ENCODE measurements at places on chromosomes 5 and 9. TPM values are rescaled to one million over a fixed set of nuclear protein-coding genes. Genes with fewer than 3 reads are reported as not detected.

DNA sequence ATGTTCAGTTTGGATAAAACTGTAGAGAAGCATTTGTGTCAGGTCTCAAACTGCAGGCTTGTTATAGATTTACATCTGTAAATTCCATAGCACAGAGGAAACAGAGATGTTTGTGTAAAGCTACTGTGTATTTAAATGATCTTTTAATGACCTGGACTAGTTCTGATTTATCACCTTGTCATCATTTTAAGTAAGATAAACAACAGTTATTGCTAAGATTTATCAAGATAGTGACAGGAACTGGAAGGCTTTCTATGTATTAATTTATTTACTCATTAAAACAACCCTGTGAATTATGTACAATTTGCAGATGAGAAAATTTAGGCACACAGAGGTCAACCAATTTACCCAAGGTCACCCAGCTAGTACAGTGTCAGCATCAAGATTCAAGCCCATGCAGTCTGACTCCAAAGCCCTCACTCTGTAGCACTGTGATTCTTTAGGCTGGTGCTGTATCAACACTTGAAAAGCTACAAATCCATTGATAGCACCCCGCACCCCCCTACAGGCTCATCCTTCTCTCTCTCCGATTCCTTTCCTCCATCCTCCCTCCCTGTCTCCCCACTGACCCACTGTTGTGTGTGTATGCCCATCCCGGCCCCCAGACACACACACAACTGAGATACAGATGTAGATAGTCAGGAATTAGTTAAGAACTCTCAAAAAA, 184.5 kb downstream of the FBN2 start:
- H3K4me1 ChIP-seq = peaks cover 6% of the 10 kb centered on the region
- no peak for DNase-seq
- H3K27me3 ChIP-seq = no peaks in the 10 kb centered on the region
- no peak overlapping the region for H3K4me3 ChIP-seq
- no peak overlapping the region for H3K27ac ChIP-seq

DNA sequence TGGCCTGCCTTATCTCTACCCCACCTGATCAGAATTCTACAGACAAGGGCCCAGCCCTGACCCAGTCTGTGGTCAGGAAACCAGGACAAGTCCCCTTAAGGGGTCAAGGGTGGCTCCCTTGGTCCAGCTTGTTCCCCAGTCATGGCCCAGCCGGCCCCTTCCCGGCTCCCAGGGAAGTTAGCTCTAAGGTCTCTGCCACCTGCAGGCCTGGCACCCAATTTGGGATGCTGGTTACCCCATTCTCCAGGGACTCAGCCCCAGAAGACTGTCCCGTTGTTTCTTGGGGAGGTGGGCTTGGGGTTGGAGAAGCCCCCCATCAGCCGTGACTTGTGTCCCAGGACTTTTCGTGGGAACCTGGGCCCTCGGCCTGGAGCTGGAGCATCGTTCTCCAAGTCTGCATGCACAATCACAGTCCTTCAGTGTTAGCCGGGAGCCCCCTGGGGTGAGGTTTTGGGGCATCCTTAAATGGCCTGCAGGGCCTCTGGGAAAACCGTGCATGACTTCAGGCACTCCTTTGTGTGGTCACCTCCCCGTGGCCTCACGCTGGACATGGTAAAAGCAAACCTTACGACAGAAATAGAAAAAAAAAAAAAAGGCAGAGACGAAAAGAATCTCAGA, 150.8 kb upstream of the PHYKPL start:
- H3K36me3 ChIP-seq = no peaks in the 10 kb centered on the region
- peaks cover 5% of the 10 kb centered on the region for H3K4me1 ChIP-seq
- no peak overlapping the region for H3K27ac ChIP-seq
- H3K4me3 ChIP-seq = peak overlapping the region; percentile 25

GRCh38 chr9:137427454-137428310, 4.5 kb downstream of the NOXA1 start:
- H3K27me3 ChIP-seq = no peaks in the 10 kb centered on the region
- H3K4me3 ChIP-seq = no peak overlapping the region
- H3K27ac ChIP-seq = no peak overlapping the region
- DNase-seq = no peak

DNA sequence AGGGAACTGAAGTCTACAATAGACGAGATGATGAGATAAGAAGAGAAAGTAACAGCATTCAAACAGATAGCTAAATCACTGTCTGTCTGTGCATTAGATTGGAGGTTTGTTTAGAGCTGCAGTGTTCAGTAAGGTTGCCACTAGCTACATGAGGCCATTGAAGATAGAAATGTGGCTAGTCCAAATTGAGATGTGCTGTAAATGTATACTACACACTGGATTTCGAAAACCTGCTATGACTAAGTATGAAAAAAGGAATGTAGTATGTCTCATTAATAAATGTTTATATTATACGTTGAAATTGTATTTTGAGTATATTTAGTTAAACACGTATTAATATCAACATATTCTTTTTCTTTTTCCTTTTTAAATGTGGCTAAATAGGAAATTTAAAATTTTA, 142.1 kb downstream of the XRCC4 start:
- H3K27ac ChIP-seq = no peak overlapping the region
- H3K4me3 ChIP-seq = no peak overlapping the region
- no peaks in the 10 kb centered on the region for H3K27me3 ChIP-seq
- H3K36me3 ChIP-seq = no peaks in the 10 kb centered on the region
- H3K4me1 ChIP-seq = no peaks in the 10 kb centered on the region
- no peak for DNase-seq

- no peak overlapping the region for H3K4me3 ChIP-seq
- no peaks in the 10 kb centered on the region for H3K27me3 ChIP-seq
- DNase-seq = no peak
- no peak overlapping the region for H3K27ac ChIP-seq
- no peaks in the 10 kb centered on the region for H3K36me3 ChIP-seq
These were observed 166.0 kb downstream of the ROR2 start for GRCh38 chr9:91783876-91784672.

DNA sequence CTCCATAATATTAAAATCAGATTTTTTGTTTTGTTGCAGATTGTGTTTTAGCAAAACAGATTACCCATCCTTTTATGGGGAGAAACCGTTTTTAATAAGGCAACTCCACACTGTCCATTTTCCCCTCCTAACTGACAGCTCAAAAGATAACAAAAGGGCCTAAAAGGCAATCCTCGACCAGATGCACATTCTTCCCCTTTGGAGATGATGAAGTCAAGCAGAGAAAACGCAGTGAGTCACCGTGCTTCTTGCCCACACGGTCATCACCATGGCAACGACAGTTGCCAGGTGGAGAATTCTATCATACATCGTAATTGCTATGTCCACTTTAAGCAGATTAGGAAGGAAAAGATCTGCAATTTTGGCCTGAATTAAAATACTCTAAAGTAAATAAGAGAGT, 96.4 kb downstream of the DIRAS2 start:
- H3K4me3 ChIP-seq = no peak overlapping the region
- H3K27me3 ChIP-seq = no peaks in the 10 kb centered on the region
- H3K27ac ChIP-seq = no peak overlapping the region
- no peaks in the 10 kb centered on the region for H3K4me1 ChIP-seq

DNA sequence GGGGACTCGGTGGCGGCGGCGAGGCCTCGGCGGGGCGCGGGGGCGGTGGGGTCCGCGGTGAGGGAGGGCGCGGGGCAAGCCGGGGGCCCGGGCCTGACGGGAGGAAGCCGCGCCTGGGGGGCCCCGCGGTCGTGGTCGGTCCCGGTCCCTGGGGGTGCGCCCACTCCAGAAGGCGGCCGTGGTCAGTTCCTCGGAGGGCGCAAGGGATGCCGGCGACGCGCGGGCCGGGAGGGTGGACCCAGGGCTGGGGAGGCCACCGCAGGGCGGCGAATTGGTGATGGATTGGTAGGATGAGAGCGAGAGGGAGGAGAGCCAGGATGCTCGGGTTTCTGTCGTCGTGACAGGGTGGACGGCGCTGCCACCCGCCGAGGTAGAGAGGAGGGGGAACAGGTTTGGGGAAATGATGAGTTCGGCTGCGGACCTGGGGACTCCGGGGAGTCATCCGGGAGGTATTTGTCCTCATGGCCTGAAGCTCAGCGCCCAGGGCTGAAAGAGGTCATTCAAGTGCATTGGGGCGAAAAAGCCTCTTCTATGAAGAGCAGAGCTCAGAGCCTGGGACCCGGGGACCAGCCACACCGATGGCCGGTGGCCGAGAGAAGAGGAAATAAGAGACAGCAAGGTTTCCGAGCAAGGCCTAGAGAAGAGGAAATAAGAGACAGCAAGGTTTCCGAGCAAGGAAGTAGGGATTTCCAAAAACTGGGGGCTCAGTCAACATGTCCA, 557 bp downstream of the GNG10 start:
- peaks cover 4% of the 10 kb centered on the region for H3K36me3 ChIP-seq
- peak; percentile 51 for DNase-seq
- H3K27ac ChIP-seq = peak overlapping the region; percentile 86
- H3K4me3 ChIP-seq = peak overlapping the region; percentile 97
- H3K27me3 ChIP-seq = no peaks in the 10 kb centered on the region
- peaks cover 18% of the 10 kb centered on the region for H3K4me1 ChIP-seq

DNA sequence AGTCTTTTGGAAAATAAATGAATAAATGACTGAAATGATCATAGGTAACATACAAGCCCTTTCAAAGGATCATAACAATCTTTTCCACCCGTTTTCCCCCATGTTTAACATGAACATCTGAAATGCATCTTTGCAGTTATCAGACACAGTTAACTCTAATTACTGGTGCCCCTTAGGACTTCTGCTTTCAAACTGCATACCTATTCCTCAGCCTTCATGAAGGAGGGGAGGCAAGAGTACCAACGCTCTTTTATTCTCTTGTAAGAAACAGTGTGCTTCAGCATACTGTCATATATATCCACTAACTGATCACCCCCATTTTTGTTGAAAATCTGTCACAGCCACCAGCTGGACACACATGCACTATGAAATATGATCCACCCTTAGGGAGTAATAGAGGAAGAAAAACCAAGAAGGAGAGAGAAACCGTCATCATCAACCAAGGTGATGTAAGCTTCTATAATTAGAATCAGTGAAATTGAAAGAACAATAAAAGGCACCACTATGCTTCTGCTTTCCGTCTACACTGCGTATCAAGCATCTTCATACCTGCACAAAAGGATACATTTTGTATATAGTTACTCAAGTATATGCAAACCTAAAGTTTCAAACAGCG, 98.7 kb downstream of the RAPGEF6 start:
- no peak overlapping the region for H3K27ac ChIP-seq
- H3K27me3 ChIP-seq = no peaks in the 10 kb centered on the region
- no peak for DNase-seq
- H3K4me1 ChIP-seq = peaks cover 10% of the 10 kb centered on the region

GRCh38 chr5:96072138-96072790, 110.6 kb upstream of the ELL2 start:
- H3K36me3 ChIP-seq = no peaks in the 10 kb centered on the region
- no peak overlapping the region for H3K4me3 ChIP-seq
- no peaks in the 10 kb centered on the region for H3K4me1 ChIP-seq
- no peak for DNase-seq
- no peaks in the 10 kb centered on the region for H3K27me3 ChIP-seq
- no peak overlapping the region for H3K27ac ChIP-seq

GRCh38 chr9:90987566-90987965, 185.9 kb downstream of the SYK start:
- DNase-seq = no peak
- H3K4me3 ChIP-seq = no peak overlapping the region
- no peaks in the 10 kb centered on the region for H3K27me3 ChIP-seq
- H3K27ac ChIP-seq = no peak overlapping the region

GRCh38 chr9:74742792-74743730, 144.7 kb downstream of the TRPM6 start:
- H3K4me3 ChIP-seq = no peak overlapping the region
- peaks cover 12% of the 10 kb centered on the region for H3K27me3 ChIP-seq
- DNase-seq = no peak
- H3K27ac ChIP-seq = no peak overlapping the region
- H3K4me1 ChIP-seq = no peaks in the 10 kb centered on the region

Gene SNX30
- 9.6 TPM for total RNA-seq

Gene ABCA1
- total RNA-seq = 8.2 TPM

Gene C5orf58
- not detected for total RNA-seq

Gene PTPN3
- total RNA-seq = 22.1 TPM

Data from heart left ventricle (tissue), 16 donors.